Activated CD4-positive, alpha-beta T cell treated with anti-CD3 and anti-CD28 coated beads, Interleukin-2, amount 10 ng/mL, durations not matched to agents 24 days and 14 days (primary cell): ENCODE measurements at places on chromosomes 2 and 18.
A peak's percentile ranks its signal among the peaks of the same experiment; 100 is the strongest.

GRCh38 chr2:188610827-188611226 is 319.2 kb downstream of the GULP1 start:
- DNase-seq, result no peak

DNA sequence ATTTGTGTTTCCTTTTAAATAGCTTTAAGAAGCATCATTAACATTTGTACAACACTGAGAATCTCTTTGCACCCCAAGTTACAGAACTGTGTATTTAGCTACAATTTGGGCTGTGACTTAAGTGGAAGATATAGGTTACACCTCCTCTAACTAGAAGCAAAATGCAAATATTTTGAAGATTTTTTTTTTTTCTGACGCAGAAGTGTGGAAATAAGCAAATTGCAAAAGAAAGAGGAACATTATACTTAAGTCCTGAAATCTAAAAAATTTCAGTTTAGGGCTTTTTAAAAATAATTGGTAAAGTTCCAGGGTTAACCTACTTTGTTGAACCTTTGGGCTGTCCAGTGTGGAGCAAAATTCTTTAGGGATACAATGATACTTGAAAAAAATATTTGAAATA is 41.4 kb upstream of the RBMS1 start:
- no peak for DNase-seq

GRCh38 chr18:55069497-55069896 is 110.2 kb upstream of the CCDC68 start:
- no peak for DNase-seq

- no peak for DNase-seq
Observed at GRCh38 chr2:177275743-177276055, 11.2 kb upstream of the NFE2L2 start.

DNA sequence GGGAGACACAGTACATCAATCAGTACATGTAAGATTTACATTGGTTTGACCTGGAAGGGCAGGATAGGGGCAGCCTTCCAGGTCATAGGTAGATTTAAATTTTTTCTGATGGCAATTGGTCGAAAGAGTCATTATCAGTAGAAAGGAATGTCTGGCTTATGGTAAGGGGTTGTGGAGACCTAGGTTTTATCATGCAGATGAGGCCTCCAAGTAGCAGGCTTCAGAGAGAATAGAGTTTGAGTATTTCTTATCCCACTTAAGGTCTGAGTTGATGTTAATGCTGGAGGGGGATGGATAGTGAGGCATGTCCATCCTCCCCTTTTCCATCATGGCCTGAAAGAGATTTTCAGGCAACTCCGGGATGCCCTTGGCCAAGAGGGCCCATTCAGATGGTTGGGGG is 60.7 kb downstream of the SPTBN1 start:
- DNase-seq, result no peak

DNA sequence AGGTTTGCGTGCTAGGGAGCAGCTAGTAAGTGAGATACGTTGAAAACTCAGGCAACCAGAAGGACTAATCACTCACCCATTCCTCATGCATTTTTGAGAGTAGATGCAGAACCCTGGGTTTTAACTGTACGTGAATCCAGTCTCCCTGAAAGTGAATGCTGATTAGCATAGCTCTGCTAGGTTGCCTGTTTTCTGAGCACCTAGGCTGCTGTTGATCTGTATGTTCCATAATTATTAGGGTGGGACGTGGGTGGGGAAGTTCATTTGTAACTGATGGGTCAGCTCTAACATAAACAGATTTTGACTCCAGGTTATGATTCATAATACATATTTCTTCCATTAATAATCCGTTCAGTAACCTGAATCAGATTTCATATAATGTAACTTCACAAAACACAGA is 379.0 kb upstream of the FANCL start:
- DNase-seq, result no peak

DNA sequence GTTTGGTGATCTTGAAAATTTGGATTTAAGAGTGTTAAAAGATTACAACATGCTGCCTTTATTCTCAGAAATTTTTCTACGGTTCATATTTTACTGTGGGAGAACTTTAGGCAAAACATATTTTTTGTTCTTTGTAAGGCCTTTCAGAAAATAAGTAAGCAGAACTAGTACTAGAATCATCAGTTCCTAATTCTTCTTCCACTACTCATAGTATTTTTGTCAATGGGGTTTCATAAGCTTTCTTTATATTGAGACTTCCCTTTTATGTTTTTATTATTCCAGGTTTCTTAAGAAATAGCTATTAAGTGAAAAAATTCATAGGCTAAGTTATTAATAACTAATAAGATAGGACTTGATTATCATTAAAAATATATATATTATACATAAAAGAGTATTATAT is 12.4 kb downstream of the UGGT1 start:
- DNase-seq, result no peak

DNA sequence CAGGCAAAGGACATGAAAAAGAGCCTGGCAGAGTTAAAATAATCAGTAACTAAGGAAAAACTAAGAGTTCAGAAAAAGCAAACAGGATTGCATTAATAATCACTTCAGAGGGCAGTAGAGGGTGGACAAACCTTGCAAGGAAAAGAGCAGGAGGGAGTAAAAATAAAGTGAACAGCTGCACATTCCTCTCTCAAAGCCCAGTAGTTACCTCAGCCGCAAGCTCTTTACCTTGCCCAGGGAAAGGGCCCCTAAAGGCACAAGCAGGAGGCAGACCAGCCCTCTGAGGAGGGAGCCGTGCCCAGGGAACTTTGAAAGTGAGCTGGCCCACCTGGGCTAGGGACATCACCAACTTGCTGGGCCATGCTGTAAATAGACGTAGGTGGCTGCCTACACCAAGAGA is 196.9 kb downstream of the C1D start:
- DNase-seq, result no peak

DNA sequence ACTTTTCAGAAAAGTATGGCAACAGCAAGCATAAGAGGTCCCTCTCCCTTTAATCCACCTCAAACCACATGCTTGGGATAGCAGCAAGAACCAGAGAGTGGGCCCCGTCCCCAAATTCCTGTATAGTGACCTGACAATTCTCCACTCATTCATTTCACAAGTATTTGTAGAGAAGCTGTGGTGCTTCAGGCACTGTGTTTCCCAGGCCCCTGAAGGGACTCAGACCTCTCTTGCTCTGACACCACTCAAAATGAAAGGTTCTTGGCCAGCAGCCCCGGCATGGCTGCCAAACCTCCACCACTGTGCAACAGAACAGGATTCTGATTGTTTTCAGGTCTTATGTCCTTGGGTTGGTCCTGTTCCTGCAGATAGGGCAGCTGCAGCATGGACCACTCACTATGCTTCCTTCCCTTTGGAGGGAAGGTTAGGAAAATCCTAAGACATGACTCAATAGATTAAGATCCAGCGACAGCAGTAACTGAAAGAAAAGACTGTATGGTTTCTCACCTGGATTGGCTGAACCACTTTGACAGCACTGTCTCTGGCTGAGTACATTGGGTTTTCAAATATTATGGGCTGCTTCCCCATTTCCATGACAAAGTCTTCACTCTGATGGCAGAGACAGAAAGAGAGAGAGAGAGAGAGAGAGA is 67.6 kb downstream of the DHRS9 start:
- no peak for DNase-seq

GRCh38 chr2:177489719-177490301 is 97.2 kb downstream of the AGPS start:
- no peak for DNase-seq

DNA sequence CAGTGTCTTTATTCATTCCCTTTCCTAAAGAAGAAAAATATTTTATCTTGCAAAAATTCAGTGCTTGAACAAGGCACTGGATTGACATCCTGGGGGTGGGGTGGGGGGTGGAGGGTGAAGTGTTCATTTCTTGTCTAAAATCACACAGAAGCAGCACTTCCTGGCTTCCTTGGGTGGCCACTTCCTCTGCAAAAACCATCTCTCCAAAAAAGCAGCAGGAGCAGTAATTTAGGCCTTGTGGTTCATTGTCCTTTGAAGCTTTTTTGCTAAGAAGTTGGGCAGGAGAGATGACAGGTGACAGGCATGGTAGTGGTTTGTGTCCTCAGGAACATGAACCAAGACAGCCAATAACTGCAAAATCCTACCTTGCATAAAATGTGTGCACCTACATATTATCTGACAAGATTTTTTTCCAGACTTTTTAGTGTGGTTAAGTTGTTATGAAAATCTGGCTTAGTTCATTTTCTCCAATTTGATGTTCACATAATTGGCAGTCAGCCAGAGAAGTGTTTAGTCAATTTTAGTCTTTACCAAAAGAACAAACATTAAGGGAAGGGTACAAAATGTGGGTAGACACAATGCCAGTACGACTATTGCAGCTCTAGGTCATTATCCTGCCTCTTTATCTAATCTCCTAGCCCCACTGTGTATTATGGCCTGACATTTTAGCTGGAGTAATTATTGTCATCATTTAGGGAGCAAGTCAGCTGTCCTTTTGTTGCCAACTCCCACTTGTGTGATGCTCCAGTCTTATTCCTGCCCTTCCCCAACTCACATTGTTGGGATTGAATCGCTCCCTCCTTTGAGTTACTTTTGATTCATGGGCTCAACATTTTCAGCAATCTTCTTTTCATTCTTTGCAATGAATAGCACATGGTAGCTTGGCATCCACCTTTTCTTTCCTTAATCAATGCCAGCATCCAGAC is 177.2 kb downstream of the MYO3B start:
- peak; percentile 78 for DNase-seq

DNA sequence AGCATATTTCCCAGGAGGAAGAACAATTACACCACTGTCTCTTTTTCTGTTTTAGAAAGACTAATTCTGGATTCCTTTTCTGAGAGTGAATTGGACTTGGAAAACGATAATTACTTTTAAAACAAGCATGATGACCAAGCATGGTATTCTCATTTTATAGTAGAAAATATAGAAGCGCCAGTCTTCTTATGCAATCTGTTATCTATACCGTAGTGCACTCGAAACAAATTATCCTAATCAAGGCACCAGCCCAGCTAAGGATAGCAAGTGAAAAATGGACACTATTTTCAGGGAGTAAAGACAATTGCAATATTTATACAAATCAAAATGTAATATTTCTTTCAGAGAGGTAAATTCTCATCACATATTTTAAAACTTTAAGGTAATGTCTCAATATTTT is 892.1 kb upstream of the POU3F3 start:
- no peak for DNase-seq

DNA sequence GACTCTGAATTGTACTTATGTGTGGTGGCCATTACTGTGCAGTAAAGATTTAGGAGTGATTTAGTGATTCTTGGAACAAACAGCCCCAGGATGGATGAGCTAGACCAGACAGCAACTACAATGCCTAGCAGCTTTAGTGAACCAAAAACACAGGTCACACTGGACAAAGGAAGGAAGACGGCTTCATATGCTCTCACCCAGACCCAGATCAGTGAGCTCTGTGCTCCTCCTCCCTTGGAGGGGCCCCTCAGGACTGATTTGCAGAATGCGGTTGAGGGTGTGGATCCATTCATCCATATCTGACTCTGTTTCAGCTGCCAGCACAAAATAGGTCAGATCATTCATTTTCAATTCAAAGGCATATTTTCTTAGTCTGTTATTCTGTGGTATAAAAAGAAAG is 159.7 kb upstream of the CCDC195 start:
- DNase-seq, result no peak

- DNase-seq, result no peak
Observed at GRCh38 chr2:59027320-59027719, 786.2 kb upstream of the FANCL start.

GRCh38 chr2:61426267-61426897 is 44.5 kb downstream of the USP34 start:
- DNase-seq, result peak; percentile 89

- no peak for DNase-seq
Observed at GRCh38 chr2:240463866-240464481, 28.5 kb downstream of the GPC1 start.

DNA sequence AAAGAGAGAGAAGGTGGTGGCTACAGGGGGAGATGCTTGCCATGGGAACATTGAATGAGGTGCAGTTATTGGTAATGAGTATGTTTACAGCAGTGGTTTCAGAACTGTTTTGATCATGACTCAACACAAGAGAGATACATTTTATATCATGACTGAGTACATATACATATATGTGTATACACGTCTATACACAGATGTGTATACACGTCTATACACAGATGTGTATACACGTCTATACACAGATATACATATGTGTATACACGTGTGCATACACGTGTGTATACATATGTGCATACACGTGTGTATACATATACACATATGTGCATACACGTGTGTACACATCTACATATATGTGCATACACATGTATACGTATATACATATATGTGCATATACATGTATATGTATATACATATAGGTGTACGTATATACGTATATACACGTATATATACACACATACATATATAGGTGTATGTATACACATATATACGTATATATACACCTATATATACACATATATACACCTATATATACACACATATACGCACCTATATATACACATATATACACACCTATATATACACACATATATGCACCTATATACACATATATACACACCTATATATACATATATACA is 518.5 kb downstream of the TSN start:
- no peak for DNase-seq

- no peak for DNase-seq
Observed at GRCh38 chr2:230821991-230822520, 42.7 kb upstream of the ITM2C start.

GRCh38 chr2:207885010-207885409 is 115.3 kb upstream of the FZD5 start:
- no peak for DNase-seq

DNA sequence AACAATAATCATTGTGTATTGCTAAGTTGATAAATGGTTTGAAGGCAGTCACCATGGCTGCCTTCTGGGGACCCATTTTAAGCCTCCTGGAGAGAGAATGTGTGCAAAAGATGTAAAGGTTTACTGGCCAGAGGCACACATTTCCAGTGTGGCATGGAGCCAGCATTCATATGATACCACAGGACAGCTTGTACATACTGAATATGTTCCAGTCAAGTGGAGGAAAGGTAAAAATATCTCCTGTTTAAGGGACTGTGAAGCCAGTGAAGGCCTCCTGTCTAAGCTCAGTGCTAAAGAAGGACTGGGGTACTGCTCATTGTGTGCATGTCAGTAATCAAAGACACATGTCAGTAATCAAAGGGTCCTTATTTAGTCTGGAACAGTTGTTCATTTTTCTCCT is 119.2 kb downstream of the BABAM2 start:
- no peak for DNase-seq

DNA sequence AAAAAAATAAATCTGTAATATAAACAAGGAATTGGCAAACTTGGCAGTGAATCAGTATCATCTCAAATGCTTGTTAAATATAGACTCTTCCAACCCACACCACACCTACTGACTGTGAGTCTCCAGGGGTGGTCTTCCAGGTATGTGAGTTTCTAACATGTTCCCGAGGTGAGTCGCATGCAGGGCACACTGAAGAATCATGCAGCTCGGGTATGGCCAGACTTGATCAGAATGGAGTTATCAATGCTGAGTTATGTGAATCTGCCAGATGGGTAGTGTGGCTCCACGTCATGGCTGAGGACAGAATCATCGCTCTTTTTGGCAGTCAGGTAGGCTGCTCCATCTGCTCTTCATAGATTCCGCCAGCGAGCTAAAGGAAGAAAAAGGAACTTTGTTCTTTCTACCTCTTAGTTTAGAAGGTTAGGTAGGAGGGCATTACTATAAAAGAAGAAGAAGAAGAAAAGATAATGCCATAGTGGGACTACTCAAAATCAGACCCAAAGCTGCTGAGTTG is 1279.7 kb upstream of the ZEB2 start:
- DNase-seq, result no peak
